ENCODE measurements at places on chromosomes 4 and X. TPM values are rescaled to one million over a fixed set of nuclear protein-coding genes. Genes with fewer than 3 reads are reported as not detected.

MAGEA10 gene
- total RNA-seq, result not detected

DNA sequence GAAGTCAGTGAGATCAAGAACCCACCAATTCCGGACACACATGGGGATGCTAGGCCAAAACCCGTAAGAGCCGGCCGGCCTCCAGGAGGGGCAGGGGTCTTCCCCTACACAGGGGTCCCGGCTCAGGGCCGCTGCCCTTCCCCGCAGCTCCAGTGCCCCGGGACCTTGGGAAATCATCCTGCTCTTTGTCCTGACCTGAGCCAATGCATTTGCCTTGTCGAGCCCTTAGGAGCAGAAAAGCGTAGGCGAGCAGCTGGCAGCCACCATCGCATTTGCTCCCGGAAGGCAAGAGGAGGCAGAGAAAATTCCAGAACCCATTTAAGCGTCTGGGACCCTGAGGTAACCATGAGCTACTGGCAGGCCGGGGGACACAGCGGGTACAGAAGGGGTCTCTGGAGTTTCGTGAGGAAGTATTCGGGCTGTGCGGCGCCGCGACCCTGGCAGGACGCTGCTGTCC lies 7.4 kb upstream of the TNIP2 start:
- DNase-seq, result no peak

GRCh38 chr4:45408996-45409395 lies 682.6 kb upstream of the GNPDA2 start:
- no peak for DNase-seq

TMEM31 gene
- not detected for total RNA-seq

RAI2 gene
- 5.2 TPM for total RNA-seq

XG gene
- total RNA-seq, result not detected

PAGE2 gene
- total RNA-seq, result not detected

DNA sequence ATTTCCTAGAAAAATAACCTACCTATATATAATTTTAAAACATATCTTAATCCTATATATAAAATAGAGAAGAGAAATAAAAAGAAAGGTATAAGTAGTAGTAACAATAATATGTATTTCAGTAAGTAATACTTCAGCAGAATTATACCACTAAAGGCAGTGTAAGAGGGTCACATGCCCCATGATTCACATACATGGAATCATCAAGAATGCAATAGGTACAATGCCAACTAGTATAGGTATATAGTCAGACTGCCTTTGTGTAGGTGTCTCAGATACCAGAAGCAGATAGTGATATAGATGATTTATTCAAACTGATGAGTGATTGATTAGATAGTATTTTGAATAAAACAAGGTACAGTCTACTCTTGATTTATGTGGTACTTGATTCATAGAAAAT lies 9.4 kb downstream of the AIMP1 start:
- no peak for DNase-seq

PABPC1L2A gene
- 4.1 TPM for total RNA-seq

FGFR3 gene
- total RNA-seq, result 49.5 TPM

GPRASP2 gene
- total RNA-seq, result 101 TPM

CENPVL1 gene
- total RNA-seq, result 2.0 TPM

DNA sequence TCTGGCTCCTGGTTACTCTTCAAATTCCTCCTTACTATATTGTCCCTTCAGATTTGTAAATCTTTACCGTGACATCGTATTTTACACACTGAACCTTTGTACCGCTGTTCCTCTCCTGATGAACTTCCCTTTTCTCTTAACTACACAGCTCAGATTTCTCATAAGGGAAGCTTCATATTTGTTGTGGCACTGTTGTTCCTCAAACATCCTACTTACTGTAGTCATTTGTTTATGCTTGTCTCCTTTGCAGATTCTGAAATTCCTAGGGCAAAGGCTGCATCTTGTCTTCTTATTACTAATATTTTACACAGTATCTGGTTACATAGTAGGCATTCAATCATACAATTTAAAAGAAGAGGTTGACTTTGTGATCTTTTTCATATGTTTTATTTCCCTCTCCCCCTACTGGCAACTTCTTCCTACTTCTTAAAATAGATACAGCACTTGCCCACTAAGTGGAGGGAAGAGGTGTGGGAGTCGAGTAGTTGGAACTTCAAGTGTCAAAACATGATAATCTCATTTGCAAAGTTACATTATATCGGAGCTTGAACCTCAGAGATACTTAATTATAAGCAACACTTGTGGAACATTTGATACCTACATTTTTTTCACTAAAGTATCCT lies 50.0 kb downstream of the TET2 start:
- no peak for DNase-seq

DNA sequence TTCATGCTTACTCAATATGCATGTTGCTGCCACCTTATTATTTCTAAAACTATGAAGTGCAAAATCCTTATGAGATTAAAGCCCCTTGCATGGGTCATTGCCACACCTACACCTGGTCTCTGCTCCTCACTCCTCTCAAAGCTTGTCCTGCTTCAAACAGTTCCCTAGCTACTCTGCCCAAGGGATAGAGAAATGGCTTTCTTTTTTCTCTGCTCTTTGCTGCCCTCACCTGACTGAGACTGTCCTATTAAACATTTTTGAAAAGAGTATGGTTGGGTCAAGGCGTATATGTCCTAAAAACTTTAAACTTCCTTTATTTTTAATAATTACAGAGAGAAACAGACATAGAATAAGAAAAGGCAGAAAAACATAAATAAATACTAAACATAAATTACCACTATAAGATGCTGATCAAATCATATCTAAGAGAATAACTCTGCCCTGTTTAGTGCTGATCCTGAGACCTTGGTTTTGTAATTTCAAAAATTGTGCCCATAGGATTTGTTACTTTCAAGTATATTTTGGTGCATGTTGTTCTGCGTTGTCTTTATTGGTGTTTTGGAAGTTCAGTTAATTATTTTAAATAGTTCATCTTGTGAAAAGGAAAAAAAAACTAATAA lies 704.9 kb upstream of the PABPC4L start:
- no peak for DNase-seq

GRCh38 chrX:154142950-154143745 lies 895 bp upstream of the OPN1LW start:
- no peak for DNase-seq

DNA sequence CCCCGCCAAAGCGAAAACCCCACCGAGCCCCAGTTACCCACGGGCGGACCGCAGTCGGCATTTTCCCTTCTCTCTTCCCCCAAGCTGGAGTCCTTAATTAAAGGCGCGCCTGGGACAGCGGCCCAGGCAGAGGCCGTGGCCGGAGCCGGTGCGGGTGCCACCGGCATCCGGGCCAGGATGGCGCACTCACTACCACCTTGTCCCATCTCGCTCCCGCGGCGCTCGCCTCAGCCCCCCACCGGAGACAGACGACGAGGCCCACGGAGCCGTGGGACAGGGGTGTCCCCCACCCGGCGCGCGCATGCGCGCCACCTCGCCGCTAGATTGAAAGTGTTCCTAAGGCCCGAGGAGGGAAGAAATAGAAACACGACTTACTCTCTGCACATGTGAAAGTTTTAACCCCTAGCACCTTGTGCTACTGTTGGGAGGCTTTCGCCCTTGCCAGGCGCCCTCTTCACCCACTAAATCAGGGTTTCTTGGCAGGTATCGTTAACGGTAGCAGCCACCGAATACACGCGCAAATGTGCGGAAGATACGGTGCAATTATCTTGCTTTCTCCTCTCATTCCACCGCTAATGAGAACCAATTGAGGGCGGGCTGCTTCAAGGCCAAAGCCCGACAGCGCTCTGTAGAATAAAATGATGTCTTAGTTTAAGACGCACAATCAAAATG lies 64.3 kb upstream of the CCDC160 start:
- no peak for DNase-seq

ATXN3L gene
- not detected for total RNA-seq

DNA sequence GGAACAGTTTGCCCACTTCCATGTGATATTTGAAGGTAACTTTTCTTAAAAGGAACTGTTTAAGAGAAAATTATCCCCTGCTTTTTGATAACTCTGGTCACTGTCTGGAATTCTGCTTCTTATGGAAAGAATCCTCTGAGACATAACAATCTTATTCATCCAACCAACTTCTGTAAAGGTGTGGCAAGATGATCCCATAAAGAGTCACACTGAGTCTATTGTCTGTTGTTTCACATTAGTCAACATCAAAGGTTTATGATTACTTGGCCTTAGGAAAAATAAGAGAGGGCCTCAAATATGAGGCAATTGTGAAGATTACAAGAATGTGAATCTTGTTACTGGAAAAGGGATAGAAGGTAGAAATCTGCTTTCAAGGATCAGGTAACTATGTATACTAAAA lies 88.0 kb upstream of the MAGEB18 start:
- DNase-seq, result no peak

PROM1 gene
- 18.8 TPM for total RNA-seq

PAGE2B gene
- total RNA-seq, result 0.33 TPM

GPR82 gene
- 0.17 TPM for total RNA-seq

DNA sequence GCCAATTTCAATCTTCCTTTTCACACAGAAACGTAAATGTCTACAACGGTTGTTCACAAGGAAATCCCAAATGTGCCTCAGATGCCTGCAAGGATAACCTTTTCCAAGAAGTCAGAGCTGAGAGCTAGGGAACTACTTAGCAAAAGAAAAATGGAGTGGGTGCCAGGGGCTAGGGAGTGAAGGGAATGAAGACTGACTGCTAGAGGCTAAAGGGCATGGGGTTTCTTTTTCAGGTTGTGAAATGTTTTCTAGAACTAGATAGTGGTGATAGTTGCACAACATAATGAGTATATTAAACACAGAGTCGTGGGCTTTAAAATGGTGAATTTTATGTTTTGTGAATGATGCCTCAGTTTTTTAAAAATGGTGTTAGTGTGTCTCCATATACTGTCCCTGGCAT lies 53.4 kb downstream of the CD99L2 start:
- no peak for DNase-seq

DNA sequence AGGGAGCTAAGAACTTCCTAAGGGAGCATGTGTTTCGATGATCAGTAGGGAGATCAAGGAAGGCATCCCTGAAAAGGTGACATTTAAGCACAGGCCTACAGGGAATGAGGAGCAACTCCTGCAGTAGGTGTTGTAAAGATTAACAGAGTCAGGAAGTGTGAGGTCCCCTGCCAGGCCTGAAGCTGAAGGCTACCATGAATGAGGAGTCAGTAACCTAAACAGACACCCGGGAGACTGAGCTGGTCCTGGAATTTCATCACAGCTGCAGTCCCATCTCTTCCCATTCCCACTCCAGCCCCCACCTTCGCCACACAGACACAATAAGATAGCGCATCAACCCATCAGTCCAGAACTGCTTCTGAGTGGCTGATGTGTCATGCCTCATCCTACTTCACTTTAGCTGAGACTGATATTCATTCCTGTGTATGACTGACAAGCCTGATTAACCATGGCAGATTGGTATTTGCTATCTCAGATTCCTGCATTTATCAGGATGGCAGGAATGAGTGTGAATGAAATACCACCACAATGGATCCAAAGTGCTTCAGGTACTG lies 27.0 kb upstream of the EFNB1 start:
- no peak for DNase-seq

TEX13C gene
- total RNA-seq, result not detected

DNA sequence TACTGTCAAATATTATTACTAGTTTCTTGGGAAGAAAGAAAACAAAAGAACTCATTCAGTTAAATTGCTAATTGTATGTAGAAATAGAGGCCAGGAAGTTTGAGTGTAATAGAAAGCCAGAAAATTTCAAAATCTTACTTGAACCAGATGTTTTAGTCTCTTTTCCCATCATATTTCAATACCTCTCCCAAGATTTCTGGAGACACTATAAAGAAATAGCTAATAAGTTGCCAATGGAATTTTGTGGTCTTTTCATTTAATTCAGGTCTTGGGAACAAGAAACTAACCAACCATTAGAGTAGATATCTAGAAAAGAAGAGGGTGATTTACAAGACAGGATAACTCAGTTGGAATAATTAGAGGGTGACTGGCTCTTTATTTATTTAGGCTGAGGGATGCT lies 112.2 kb downstream of the AGTR2 start:
- DNase-seq, result no peak

GRCh38 chrX:107014936-107015335 lies 14.9 kb upstream of the MORC4 start:
- DNase-seq, result peak; percentile 2

SULT1E1 gene
- total RNA-seq, result 41.4 TPM

HSD17B13 gene
- 0.33 TPM for total RNA-seq
